ENCODE measurements at places on chromosomes 7 and 10.

- DNase-seq: no peak
Measured at GRCh38 chr7:4958477-4959301, at the start of gene MMD2. MMD2 (minus strand) TSS chr7:4959187; CDS start chr7:4959017, 170 bp downstream.

DNA sequence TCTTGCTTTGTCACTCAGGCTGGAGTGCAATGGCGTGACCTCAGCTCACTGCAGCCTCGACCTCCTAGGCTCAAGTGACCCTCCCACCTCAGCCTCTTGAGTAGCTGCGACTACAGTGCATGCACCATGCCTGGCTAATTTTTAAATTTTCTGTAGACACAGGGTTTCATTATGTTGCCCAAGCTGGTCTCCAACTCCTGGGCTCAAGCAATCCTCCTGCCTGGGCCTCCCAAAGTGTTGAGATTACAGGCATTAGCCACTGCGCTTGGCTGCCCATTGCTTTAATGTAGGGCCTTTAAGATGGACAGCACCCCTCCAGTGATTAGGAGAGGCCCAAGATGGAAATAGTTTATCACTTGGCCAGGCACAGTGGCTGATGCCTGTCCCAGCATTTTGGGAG, 39.4 kb downstream of the NIPSNAP2 start:
- no peak for DNase-seq

DNA sequence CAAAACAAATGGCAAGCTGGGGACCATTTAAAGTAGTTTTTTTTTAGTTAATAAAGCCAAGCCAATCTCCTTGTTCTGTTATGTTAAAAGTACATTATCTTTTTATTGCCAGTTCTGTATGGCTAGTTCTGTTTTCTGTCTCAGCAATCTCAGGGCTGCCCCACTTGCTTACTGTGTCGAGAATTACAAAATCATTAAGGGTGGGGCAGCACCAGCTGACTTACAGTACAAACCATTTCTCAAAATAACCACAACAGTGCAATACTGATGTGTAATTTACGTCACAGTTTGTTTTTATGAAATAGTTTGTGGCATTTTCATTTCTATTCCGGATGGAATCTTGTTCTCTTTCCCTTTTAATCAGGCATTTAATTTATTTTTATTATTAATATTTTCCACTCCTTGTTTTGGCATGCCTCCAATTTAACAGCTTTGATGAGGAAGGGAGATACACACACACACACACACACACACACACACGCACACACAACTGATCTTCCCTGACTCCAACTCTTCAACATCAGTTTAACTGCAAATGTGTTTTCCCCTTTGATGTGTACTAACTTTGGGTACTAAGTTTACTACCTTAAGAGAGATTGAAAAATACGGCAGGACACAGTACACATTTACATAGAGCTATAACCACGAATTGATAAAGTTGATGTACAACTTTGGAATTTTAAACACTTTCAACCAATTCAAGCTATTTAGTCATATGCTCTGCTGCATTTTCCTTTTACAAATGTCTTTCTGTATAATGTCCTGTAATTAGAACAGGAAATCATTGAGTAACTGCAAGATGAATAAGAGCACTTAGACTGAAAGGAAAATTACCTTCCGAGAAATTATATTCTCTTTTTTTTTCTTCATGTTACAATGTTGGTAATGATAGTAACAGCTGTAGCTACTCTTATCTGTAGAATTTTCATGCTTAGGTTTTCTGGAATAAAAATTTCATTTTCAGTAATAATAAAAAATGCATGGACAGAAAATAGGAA, 91.5 kb downstream of the ARID5B start:
- no peak for DNase-seq

DNA sequence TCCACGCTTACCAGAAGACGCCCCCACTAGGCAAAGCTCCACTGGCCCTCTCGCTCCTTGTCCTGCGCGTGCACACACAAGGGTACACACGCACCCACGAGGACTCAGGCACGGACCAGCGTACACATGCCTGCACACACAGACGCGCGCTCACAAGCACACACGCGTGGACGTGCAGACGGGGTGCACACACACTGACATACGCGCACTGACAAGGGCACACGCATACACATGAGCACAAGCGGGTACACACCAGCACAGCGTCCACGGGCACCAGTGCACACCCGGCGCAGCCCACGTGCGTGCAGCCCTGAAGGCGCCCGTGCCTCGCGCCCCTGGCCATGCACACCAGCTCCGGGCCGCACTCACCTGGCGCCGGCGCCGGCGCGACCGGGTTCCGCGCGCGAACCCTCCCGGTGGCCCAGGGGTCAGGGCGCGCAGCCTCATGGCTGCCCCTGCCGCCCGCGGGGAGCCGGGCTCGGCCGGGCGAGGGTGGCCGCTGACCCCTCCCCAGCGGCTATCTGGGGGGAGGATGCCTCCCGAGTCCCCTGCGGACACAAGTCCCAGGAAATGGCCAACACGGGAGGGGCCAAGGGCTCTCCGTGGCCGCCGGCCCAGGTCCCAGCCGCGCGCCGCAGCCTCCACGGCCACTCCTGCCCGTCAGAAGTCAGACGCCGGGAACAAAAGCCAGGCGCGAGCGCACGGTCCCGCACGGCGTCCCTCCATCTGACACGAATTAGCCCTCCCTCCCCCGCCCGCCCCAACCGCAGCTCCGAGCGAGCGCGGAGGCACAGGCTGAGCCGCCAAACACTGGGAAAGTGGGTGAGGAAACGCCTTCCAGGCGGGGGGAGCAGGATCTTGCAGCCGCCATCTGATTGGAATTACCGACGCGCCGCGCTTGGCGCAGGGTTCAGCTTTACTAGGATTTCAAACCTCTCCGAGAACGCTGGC, 45.0 kb downstream of the TNS3 start:
- no peak for DNase-seq

DNA sequence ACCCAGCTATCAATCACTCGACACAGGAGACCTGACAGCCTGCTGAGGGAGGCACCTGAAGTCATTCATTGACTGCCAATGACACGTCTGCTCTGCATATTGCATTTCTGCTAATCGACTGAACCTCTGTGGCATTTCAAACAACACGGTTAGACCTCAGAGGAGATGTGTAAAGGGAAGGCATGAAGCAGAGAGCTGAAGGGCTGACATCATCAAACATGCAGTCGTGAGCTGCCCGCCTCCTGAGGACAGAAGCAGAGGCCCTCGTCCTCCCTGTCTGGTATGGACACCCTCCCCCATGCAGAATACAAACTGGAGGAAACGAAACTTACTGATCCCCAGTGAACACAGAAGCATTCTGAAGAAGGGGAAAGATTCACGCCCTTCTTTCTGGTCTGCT, 462.6 kb upstream of the MGMT start:
- no peak for DNase-seq

- DNase-seq: no peak
Measured at GRCh38 chr7:1749864-1750466, 79.9 kb downstream of the ELFN1 start.

- DNase-seq: no peak
Measured at GRCh38 chr10:105797234-105797890, 1156.3 kb downstream of the SORCS3 start.

DNA sequence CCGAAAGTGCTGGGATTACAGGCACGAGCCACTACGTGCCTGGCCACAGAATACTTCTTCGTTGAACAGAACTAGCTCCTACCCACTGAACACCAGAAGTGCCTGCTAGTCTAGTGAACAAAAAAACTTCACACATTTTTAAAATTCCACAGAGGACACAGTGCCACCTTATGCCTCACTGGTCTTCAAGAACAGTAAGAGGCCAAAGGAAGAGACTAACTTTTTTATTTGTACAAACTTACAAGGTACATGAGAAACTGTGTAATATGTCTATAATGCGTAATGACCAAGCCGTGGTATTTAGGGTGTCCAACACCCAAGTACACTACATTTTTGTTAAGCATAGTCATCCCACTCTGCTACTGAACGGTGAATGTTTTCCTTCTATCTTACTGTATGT, 144.4 kb upstream of the PTER start:
- DNase-seq: no peak

DNA sequence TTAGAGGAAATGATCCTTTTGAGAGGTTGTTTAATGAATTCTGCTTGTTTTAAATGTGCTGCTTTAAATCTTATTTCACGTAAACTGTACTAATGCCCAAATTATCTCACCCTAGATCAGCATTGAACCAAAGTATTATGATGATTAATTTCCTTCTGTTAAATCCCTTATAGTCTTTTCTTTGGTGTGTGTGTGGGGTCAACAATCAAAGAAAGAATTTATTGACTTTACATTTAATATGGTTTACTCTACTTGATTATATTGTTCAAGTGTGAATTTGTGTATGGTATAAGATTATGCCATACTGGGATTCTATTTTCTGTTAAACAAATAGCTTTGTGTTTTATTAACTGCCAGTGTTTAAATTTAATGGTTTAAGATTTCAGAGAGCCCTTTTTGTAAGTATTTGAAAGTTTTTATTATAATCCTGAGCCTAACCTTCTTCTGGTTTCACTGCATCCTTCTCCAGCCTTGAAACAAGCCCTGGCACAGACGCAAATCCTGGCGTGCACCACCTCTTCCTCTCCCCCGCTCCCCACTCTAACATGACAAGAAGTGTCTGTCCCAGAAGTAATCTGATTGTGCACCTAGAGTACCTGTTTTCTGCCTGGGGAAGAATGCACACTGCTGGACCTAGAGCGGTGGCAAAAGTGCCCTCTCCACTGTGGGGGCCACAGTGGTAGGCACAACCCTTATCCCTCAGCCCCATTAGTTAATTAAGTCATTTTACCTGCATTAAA, 70.6 kb downstream of the KAT6B start:
- DNase-seq: no peak

GRCh38 chr7:108057951-108058481, 55.1 kb upstream of the LAMB1 start:
- no peak for DNase-seq

DNA sequence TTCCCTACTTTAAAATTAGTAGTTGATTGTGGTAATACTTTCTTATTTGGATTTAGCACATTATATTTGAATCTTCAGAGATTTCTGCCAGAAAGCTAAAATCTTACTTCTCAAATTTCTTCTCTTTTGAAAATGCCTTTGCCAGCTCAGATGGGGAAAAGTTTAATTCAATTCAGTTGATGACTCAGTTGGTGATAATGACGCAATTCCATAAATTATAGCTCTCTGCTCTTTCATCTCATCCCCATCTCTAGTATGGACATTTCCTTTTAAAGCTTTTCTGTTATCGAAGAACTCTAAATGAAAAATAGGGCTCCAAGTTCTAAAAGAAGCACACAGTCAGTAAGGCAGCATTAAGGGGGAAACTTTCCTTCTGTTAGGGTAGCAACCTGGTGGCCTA, 25.5 kb downstream of the RNLS start:
- no peak for DNase-seq

DNA sequence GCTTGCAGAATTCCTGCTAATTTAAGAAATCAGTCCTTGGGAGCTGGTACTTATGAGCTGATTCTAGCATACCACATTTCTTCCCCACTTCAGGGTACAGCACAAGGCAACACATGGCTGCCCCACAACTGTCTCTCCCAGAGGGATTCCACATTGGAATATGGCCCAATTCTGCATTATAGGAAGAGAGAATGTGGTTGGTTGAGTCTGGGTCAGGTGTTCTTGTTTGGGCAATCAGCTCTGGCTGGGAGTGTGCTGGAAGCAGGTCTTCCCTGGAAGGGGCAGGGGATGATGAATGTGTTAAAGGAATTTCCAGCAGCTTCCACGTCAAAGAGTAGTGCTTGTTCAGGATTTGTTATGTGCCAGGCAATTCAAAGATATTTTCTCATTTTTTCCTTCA, 95.7 kb downstream of the BUB3 start:
- no peak for DNase-seq

GRCh38 chr10:22170582-22170981, 47.2 kb downstream of the EBLN1 start:
- no peak for DNase-seq

DNA sequence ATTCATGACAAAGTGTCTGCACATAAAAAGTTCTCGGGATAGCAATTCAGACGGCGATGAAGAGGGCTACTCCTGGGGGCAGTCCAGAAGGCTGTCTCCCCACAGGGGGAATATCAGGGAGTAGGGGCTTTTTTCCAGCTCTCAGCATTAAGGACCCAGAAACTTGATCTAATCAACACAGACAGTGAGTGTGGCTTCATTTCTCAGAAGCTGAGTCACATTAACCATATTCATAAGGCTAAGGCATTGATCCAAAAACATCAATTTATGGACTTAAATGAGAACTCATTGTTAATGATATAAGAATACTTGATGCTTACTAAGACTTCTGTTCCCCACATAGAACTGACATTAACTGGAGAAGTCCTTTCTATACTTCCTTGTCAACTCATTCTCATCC, 87.5 kb upstream of the AOAH start:
- DNase-seq: no peak
